ENCODE measurements at places on chromosomes 4 and X.

DNA sequence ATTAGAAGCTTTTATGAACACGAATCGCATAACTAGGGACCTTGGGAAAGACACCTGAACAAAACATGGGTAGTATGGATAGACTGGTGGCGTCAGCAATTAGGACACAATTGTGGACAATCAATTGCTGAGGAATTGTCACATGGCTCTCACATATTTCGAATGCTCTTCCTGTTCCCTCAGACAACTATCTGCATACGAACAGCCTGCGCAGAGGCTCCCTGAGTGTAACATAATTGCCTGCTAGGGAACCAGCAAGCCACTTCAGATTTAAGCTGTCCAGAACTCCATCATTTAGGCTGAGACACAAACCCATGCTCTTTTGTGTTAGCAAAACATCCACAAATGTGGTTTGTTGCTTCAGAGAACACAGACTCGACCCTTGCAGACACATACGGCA is 160.8 kb downstream of the MGST2 start:
- no peak for DNase-seq

DNA sequence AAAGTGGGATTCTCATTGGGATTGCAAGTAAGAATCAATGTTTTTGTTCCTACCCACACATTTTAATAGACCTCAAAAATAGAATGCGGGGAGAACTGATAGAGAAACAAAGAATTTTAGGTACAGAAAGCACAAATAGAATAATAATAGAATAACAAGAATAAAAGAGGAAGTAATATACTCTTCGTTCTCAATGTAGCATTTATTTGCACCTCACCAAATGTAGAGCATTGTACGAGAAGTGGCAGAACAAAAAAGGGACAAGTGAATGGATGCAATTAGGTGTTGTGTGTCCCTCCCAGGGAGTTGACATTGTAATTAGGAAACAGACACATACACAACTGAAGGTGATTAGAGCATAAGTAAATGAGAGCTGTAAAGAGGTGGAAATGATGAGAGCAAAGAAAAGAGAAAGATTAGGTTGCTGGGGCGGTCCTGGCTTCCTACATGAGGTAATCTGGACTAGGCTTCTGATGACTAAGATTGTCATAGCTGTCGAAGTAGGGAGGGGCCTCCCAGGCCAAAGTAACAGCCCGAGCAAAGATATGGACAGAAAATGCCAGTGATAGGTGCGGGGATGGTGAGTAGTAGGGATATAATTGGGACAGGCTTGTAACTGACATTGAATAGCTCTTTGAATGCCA is 10.4 kb downstream of the RAB9A start:
- no peak for DNase-seq

- DNase-seq: no peak
Observed at GRCh38 chr4:172938870-172939269, 229.7 kb upstream of the GALNT7 start.

GRCh38 chr4:152065545-152065944 is 304.7 kb upstream of the GATB start:
- DNase-seq: no peak

GRCh38 chr4:139725236-139725635 is 59.6 kb downstream of the MGST2 start:
- DNase-seq: no peak

- peak; percentile 93 for DNase-seq
Observed at GRCh38 chr4:101356928-101357327, 9.6 kb upstream of the PPP3CA start.

DNA sequence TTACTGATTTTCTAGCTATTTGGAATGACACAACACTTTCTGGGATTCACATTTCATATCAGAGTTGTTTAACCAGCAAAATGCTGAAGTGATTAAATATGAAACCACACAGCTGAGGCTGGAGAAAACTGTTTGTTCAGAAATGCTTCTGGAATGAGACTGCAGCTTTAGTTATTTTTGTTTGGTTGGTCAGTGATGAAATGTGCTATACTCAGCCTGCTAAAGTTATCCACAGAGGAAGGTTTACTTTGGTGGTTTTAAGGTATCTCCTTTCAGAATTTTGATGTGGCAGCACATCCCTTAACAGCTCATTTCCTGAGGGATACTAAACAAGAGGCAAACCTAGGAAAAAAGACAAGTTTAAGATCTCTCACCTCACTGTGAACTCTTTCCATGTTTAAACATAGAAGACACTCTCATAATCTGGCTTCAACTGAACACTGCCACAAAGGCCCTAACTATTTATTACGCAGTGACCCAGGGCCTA is 106.6 kb upstream of the PDE5A start:
- DNase-seq: peak; percentile 94

DNA sequence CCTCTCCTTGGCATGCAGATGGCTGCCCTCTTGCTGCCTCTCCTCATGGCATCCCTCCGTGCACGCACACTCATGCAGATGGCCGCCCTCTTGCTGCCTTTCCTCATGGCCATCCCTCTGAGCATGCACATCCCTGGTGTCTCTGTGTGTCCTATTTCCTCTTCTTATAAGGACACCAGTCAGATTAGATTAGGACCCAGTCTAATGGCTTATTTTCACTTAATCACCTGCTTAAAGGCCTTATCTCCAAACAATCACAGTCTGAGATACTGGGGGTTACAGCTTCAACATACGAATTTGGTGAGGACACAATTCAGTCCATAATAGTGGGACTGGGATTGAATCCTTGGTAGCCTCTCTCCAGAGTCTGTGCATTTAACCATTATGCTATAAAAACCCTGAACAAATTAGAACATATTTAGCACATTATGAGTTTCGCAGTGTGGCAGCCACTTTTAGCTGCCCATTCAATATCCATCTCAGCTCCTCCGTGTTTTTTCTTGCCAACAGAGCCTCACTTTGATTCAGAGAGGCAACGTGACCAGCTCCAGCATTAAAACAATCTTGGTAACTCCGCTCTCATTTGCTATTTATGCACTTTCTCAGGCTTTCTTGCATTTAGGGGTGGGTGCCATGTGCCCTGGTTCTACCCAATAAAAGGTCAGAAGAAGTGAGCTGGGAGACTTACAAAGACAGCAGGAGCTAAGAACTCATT is 26.2 kb upstream of the TMEM150C start:
- DNase-seq: no peak

DNA sequence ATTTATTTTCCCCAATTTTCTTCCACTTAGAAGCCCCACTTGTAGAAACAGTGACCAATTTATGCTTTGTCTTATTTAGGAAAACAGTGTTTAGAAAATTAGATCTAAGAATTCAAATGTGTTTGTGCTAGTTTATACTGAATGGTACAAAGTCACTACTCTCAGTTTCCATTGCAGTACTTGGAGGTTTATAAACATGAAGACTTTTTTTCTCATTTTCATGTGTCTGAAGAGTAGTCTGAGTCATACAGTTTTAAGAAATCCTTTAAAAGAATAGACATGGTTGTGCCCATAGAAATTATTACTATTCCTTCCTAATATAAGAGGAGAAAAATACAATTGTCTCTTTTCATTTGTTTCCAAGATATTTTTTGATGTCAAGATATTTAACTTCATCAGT is 458.7 kb downstream of the NAF1 start:
- no peak for DNase-seq

- no peak for DNase-seq
Observed at GRCh38 chrX:133590703-133591505, 175.6 kb upstream of the GPC4 start.

- peak; percentile 93 for DNase-seq
Observed at GRCh38 chr4:81207828-81208227, 7.2 kb downstream of the PRKG2 start.

DNA sequence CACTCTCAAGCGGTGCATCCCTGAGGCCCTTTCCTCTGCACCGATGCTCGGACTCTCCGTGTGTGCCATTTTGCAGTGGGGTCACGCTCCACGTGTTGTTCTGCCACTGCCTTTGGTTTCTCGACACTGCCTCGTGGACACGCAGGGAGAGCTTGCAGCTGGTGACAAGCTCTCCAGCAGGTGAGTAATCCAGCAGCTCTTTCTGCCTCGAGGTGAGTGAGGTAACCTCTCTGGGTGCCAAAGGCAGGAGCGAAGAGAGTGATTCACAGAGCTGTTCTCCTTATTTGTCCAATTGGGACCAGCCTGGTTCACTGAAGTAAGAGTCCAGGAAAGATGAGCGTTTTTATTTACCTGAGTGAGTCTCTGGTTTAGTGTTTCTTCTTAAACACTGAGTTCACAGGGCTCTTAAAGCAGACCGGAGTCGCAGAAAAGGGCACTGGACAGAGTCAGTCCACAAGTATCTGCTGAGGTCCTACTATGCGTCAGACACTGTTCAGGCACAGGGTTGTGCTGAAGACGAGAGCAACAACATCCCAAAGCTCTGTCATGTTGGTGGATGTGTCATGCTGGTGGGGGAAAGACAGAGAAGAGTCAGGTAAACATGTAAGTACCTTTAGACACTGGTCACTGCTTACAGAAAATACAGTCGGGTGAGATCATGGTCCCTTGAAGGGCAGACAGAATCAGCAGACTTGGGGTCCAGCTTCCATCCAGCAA is 61.8 kb downstream of the FHDC1 start:
- no peak for DNase-seq

- DNase-seq: no peak
Observed at GRCh38 chr4:180558427-180558826, 1684.8 kb upstream of the TENM3 start.
